Activated CD8-positive, alpha-beta memory T cell treated with anti-CD3 and anti-CD28 coated beads for 48 hours (primary cell): ENCODE measurements at places on chromosomes 2 and 18.

GRCh38 chr18:10530002-10530401 lies 4.2 kb downstream of the NAPG start:
- DNase-seq, result no peak

DNA sequence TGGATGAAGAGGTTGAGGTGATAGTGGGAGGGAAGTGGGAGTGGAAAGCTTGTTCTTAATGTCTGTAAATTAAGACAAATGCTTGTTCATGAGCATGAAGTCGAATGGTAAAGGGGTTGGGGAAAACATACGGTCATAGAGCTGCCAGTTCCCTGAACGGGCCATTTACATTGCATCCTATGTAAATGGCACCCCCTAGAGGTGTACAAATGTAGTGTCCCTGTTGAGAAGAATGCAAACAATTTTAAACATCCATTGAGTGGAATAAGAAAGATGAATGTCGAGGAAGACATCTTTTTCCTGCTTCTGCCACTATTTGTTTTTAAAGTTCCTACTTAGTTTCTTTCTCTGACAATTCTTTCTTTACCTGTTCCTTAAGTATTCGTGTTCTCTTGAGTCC lies 155.7 kb downstream of the RDH14 start:
- no peak for DNase-seq

DNA sequence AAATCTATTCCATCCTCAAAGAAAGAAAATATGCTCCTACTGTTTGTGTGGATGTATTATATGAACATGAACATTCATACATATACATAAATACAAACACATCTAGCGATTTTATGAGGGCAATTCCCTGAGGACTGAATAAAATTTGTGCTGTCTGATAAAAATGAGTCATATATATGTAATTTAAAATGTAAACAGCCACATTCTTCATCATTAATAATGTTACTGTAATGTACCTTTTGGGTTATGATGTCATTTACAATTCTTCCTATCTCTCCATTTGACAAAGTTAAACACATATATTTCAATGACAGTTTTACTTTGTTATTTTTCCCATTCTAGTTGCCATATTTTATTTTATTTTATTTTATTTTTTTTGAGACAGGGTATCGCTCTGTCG lies 91.3 kb upstream of the ZFP36L2 start:
- no peak for DNase-seq

DNA sequence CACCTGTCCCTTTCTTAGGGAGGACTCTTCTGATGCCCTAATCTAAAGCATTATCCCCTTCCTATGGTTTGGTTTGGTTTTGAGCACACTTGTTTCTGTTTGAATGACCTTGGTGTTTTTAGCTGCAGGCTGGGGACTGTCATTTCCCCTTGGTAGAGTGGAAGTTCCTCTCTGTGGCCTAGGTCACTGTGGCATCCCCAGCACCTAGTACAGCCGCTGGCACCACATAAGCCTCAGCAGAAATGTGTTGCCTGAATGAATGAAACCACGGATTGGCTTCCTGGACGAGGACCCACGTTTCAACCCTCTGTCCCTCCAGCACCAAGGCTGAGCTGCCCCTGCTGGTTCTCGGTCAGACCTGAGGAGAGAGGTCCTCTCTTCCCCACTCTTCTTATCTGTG lies 159.9 kb downstream of the CTIF start:
- DNase-seq, result no peak

DNA sequence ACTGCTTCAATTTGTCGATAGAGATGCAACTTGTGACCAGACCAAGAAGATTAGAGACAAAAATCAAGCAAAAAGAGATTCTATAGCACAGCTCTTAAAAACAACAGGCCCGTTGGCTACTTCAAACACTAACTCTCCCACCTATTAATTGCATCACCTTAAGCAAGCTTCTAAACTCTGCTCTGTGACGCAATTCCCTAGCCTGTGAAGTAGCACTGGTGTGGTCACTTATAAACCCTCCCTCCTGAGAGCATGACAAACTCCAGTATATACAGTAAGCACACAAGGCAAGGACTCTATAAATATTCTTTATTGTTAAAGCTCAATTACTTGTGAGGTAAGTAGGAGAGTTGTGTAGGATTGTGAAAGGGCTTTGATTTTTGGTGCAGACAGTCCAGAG lies 72.3 kb downstream of the CMPK2 start:
- no peak for DNase-seq

- DNase-seq, result no peak
Measured at GRCh38 chr2:153604133-153604532, 125.6 kb upstream of the RPRM start.

- no peak for DNase-seq
Measured at GRCh38 chr2:160427629-160428404, 65.8 kb downstream of the RBMS1 start.

GRCh38 chr2:23050388-23050787 lies 334.6 kb upstream of the KLHL29 start:
- DNase-seq, result no peak

DNA sequence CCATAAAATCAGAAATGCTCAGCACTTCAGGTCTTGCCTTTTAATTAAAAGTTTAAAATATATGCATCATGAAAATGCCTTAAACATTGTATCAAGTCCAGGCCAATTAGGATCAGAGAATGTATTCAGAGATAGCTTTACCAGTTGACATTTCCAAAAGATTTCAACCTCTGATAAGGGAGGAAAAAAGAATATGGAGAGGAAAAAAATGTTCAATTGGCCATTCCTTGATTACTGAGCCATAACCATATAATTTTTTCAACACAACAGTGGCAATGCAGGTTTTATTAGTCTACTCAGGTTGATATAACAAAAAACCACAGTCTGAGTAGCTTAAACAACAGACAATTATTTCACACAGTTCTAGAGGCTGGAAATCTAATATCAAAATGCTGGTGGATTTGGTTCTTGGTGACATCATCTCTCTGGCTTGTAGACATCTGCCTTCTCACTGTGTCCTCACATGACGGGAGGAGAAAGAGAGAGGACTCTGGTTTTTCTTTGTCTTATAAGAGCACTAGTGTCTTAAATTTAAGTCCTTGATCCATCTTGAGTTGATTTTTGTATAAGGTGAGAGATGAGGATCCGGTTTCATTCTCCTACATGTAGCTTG lies 111.9 kb downstream of the IRS1 start:
- DNase-seq, result no peak

- DNase-seq, result no peak
Measured at GRCh38 chr18:59783138-59783537, 85.9 kb upstream of the CCBE1 start.

- no peak for DNase-seq
Measured at GRCh38 chr18:59218018-59218417, 1.9 kb upstream of the GRP start.

DNA sequence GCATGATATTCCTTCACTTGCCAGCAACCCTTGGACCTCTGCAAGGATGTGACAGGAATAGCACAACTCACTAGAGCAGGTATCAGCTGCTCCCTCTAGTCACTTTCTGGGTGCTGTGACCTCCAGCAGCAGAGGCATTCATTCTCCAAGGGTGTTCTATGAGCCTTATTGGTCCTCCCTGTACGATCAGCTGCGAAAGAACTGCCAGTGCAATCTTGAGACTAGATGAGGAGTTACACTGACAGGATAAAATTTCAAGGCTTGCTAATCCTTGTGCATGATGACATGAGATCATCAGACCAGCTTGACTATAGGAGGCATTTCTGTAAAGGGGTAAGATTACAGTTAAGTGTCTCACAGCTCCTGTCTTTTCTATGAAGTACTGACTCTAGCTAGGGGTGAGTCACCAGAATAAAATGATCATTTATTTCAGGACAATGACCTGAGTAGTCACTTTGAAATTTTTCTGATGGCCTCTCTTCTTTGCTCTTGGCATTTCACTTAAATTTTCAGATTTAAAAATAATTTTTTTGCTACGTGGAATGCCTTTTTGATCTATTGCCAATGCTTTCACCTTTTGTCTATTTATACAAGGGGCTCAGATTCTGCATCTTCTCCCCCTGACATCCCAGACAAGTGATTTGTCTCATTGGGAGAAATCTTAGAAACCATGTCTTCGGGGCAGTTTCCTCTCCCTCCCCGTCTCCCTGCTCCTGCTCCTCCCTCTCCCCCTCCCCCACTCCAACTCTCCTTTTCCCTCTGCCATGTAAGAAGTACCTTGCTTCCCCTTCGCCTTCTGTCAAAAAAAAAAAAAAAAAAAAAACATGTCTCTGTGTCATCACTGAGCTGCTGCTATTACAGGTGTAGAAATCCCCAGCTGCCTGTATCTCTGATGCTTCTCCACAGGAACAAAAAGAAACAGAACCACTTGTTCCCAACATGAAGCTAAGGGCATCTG lies 49.2 kb upstream of the FRZB start:
- DNase-seq, result no peak

DNA sequence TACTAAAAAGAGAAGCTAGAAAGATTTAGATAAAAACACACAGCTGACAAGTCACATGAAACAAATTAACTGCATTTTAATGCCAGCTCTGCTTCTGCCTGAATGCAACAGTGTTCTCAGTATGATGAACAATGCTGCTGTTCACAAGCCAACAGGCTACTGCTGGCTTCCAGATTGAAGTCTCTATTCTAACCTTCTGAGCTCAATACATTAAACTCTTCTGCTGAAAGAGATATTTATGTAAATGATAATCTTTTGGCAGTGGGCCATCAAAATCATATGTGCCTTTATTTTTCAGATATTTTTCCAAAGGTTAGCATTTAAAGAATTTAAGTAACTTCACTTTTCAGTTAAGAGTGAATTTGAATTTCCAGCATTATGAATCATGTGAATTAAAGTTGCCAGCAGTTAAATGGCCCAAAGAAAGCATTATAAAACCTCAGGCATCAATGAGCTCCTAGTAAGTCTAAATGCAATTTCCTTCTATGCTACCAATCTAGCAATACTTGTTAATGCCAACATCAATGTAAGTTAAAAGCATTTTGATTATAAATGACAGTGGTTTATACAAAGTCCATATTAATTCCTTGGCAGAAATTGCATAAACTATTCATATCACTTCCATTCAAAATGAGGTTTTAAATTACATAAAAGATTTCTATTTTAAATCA lies 72.4 kb downstream of the ID2 start:
- DNase-seq, result no peak

DNA sequence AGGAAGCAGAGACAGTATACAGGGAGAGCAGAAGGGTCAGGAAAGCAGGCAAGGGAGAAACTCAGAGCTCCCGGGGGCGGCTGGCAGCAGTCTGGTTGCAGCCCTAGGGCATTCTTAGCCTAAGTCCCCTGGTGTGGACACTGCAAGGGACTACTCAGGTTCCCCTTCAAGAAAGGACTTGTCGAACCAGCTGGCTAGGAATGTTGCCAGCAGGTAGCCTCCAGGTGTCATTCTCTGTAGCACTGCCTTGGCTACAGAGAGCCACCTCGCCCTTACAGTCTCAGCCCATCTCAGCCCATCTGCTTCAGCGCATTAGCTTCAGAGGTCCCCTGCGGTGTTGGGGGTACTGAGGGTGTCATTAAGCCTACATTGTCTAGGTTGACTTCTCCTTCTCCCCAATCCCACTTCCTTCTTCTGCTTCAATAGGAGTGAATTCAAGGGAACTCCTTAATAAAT lies 11.3 kb upstream of the TMSB10 start:
- DNase-seq, result no peak

DNA sequence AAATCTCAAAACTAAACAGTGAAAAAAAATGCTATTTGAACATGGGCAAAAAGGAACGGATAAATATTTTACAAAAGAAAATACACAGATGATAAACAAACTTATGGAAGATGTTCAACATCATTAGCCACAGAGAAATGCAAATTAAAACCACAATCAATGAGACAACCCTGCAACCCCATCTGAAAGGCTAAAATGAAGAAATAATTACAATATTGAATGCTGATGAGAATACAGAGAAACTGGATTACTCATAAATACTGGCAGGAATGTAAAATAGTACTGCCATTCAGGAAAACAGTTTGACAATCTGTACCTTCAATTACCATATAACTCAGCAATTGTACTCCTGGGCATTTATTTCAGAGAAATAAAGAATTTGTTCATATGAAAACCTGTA lies 193.1 kb upstream of the UBE2E3 start:
- DNase-seq, result no peak

DNA sequence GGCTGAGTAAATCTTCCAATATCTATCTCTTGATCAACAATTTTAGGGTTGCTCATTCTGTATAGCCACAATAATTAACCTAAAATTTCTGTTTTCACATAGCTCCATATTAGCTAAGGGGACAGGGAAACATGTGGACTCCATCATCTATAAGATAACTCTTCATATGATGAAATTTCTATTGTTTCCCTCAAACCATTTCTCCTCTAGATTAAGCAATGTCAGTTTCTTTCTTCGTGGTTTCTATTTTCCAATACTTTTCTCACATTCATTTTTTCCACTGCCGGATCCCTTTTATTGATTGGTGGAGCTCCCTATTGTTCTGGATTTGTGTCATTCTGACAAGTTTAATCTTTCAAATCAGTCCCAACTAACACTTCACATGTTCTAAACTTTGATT lies 1221.3 kb upstream of the ZEB2 start:
- DNase-seq, result no peak

DNA sequence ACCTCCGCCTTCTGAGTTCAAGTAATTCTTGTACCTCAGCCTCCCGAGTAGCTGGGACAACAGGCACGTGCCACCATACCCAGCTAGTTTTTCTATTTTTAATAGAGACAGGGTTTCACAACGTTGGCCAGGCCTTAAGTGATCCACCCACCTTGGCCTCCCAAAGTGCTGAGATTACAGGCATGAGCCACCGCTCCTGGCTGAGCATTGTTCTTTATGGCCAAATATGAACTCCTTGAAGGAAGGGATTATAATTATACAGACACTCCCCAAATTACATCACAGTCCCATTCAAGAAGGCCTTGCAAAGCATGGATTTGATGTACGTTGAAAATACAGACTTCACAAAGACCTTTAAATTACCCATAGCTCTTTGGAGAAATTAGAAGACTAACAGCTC lies 381.7 kb downstream of the TXNL1 start:
- DNase-seq, result no peak

DNA sequence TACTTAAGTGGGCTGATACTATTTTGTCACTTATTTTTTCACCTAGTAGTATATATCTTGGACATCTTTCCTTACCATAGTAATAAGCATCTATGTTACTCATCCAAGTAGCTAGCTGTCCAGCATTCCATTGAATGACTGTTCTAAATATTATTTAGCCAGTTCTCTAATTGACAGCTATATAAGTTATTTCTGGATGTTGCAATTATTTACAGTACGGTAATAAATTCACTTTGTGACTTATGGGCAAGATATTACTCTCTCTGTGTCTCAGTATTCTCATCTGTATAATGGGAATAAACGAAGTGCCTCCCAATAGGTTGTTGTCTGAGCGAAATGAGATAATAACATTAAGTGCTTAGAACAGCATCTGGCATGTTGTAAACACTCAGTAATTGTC lies 46.6 kb upstream of the AGAP1 start:
- no peak for DNase-seq

GRCh38 chr2:58655152-58655551 lies 414.0 kb upstream of the FANCL start:
- no peak for DNase-seq

DNA sequence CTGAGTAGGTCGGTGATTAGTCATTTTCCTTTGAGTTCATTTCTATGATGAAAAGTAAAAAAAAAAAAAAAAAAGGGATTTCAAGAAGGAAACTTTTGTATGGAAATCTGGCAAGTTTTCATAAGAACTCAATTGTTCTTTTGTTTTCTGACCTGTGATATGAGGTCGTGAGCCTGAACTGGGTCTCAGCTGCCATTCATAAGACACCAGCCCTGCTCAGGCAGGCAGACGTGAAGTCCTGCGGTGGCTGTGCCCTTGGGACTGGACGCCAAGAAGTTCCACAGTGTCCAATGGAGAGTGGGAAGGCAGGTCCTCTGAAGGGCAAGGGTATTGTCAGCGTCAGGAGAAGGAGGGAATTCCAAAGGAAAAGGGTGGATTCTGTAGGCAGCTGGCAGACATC lies 183.9 kb downstream of the NCK2 start:
- no peak for DNase-seq

GRCh38 chr2:65636813-65637483 lies 204.5 kb upstream of the SPRED2 start:
- no peak for DNase-seq
